ENCODE measurements at places on chromosomes 12 and 14.

DNA sequence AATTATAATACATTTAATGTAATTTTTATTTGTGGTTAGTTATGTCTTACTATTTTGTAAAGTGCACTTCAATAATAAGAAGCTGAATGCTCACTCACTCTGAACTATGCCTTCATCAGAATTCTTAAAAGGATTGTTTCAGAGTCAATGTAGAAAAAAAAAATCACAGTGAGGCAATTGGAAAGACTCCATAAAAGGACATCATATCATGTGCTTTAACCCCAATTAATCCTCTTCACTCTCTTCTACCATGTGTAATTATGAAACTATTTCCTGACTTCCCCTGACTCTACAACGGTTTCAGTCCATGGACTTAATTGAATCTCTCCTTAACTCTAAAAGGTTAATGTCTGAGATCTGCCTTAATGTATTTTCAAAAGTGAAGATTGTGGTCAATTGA lies 250.4 kb upstream of the ALG10 start:
- DNase-seq = no peak

DNA sequence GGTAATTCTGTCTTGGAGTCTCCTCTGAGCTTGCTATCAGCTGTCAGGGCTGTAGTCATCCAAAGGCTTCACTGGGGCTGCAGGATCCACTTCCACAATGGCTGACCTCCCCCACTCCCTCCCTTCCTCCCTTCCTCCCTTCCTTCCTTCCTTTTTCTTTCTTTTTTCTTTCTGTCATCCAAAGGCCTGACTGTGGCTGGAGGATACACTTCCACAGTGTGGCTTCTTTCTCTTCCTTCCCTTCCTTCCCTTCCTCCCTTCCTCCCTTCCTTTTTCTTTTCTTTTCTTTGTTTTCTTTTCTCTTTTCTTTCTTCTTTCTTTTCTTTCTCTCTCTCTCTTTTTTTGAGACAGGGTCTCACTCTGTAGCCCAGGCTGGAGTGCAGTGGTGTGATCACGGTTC lies 30.6 kb downstream of the ARF6 start:
- DNase-seq = no peak

DNA sequence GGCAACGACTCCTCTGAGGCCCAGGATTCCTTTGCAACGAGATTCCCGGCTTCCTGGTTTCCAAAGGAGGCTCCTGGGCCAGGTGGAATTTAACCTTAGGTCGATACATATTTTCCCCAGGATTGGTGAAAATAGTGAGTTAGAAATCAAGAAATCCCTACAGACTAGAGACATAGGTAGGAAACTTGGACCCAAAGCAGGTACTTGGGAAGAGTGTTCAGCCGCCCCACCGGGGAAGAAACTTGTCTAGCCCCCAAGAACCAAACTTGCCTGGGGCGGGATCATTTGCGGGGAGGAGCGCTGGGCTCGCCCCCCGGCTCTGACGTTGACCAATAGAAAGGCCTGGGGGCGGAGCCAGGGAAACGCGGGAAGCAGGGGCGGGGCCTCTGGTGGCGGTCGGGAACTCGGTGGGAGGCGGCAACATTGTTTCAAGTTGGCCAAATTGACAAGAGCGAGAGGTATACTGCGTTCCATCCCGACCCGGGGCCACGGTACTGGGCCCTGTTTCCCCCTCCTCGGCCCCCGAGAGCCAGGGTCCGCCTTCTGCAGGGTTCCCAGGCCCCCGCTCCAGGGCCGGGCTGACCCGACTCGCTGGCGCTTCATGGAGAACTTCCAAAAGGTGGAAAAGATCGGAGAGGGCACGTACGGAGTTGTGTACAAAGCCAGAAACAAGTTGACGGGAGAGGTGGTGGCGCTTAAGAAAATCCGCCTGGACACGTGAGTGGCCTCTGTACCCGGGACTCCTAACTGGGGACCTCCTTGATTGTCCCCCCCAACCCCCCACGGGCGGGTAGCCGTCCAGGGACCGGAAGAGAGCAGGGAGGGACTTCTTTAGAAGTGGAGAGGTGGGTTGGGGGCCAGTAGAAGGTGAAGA lies at the start of gene CDK2:
Gene CDK2, plus strand, starts transcription at position 423 of the 874 bp plus-strand sequence. Its CDS starts 179 bp downstream, at position 602.
- DNase-seq = peak; percentile 78

DNA sequence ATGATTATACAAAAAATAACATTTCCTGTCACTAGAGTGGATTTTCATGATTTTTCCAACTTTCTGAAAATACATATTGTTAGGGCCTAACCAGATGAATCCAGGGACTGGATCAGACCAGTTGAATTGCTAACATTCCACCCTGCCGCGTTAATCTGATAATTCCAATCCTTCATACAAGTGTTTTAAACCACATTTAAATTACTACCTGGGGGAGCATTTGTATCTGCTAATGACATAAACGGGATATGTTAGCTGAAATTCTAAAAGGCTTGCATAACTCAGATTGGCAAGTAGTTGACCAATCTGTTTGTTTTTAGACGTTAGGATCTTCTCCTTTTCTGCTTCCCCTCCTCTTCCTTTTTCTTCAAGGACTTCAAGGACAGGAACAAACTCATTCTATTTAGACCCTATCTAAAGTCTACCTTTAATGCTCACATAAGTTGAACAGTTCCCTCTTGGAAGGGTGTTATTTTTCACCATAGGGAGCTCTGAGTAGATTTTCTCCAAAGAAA lies 239.0 kb downstream of the ADAMTS20 start:
- no peak for DNase-seq

DNA sequence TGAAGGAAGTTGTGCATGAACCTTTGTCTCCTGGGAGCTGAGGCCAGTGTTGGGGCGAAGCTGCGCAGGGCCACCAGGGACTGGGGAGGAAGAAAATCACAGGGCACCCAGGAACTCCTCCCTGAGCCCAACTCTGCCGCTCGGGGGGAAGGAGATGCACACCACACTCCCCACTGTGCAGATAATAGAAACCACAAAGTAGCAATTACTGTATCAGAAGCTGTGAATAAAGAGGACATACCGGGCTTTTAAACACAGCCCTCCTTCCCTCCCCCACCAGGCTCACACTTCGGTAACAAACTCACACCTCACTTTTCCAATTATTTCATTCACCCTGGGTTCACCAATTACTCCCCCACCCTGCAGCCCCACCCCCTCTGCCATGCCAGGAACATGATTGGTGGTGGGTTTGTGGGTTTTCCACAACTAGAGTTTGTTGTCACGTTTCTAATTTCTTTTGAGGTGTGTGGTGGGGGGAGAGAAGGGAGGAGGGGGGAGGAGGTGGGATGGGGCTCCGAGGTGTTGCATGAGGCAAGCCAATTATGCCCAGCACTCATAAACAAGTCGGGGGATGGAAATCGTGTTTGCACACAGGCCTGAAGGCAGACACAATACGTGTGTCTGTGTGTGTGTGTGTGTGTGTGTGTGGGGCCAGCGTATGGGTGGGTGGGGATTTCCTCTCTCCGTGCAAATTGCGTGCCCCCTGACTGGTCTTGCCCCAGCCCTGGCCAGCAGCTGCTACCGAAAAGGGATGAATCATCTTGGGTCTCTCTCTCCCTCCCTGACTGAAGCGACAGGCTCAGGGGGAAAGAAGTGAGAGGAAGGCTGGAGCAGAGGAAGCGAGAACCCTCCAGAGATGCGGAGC lies 103.3 kb downstream of the RBM19 start:
- DNase-seq = peak; percentile 87

- no peak for DNase-seq
These were observed 264.0 kb downstream of the FUT8 start for GRCh38 chr14:65676361-65677014.

- DNase-seq = no peak
These were observed 1085.0 kb upstream of the TMEM132C start for GRCh38 chr12:127182018-127182417.

DNA sequence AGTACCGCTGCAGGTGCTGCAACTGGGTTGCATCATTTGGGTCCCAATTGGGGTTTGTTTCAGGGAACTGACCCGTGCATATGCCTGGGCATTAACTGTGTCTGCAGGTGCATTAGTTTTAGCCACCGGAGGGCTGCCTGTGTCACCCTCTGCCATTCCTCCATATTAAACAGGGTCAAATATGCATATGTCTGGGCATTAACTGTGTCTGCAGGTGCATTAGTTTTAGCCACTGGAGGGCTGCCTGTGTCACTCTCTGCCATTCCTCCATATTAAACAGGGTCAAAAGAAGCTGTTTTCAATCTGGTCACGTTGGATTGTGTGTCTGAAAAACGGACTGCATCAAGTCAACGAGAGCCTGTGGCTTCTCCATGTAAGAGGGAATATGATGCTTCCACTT lies 1317.0 kb downstream of the TMEM121 start:
- no peak for DNase-seq

DNA sequence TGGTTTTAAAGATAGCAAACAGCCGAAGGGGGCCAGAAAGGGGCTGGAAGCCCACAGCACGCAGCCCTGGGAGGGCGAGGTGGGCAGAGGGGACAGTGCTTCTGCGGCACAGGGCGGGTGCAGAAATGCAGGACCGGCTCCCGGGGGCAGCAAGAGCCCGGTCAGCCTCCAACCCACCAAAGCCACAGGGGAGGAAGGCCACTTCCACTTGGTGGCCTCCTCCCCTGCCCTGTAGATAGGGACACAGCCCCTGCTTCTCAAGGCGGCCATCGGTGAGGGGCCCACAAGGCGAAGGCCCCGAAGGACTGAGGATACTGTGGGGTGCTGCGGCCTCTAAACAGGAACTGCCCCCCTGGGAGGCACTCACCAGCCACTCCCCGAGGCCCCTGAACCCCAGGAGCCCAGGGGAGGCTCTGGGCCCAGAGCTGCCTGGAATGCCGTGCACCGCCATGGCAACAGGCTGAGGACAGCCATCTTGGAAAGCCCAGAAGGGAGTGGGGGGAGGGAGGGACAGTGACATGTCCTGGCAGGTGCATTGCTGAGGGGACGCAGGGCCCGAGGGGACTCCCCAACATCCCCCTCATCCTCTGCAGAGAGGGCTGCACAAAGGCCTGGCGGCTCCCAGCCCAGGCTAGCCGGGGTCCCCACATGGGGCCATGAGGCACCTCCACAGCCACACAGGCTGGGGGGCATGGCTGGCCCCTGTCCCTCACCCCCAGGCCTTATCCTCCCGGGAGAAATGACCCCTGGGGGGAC lies 114.7 kb downstream of the NCOR2 start:
- DNase-seq = no peak
